CD4-positive, alpha-beta T cell treated with Interleukin-4 for 1 hour (primary cell): ENCODE measurements at places on chromosomes 13 and 19.
A peak's percentile ranks its signal among the peaks of the same experiment; 100 is the strongest.

- no peak for DNase-seq
Measured at GRCh38 chr13:60453490-60453889, 56.5 kb downstream of the TDRD3 start.

DNA sequence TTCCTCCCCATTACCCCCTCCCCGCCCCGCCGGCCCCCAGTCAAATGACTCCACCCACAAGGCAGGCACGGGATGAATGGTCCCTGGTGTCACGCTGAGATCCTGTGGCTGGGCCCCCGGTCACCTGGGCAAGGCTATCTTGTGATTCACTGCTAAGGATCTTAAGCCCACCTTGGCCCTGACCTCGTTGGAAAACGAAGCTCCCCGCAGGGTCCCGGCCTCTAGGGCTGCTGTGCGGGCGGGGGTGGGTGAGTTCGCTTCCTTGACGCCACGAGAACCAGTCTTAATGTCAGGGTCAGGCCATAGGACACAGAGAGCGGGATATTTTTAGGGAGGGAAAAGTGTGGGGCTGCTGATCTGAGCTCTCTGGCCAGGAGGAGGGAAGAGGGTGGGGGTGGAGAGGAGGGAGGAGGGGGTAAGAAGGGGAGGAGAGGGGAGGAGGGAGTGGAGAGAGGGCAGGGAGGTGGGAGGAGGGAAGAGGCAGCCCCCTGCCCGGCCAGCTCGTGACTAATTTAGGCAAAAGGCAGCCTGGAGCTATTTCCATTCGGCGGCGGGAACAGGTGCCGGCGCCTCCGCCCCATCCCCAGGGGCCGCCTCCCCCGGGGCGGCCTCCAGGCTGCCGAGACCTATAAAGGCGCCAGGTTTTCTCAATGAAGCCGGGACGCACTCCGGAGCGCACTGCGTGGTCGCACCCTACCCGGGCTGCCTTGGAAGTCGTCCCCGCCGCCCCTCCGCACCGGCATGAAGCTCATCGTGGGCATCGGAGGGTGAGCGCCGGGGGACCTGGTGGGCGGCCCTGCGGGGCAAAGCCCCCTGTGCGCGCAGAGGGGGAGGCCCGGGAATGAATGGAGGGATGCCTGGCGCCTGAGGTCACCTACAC, at the start of gene NMRK2:
Gene NMRK2, plus strand, starts transcription at position 139 of the 880 bp plus-strand sequence. Its CDS starts 603 bp downstream, at position 742.
- no peak for DNase-seq

GRCh38 chr13:43107780-43108179, 84.4 kb downstream of the DNAJC15 start:
- no peak for DNase-seq

DNA sequence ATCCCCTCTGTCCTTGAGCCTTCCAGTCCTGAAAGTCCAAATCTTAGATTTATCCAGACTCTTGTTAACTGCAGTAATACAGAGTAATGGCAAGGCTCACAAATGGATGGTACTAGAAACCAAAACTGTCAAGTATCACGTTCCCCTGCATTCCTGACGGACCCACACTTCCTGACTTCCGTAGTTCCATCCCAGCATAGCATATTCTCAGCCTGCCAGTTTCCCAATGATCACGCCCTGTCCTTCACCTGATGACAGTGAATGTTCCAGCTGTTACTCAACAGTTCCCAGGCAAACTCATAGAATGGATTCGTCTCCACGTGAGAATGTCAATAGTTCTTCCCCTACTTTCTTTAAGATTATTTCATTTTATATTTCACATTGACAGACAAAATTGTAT, 33.6 kb downstream of the SLC7A1 start:
- DNase-seq: no peak

DNA sequence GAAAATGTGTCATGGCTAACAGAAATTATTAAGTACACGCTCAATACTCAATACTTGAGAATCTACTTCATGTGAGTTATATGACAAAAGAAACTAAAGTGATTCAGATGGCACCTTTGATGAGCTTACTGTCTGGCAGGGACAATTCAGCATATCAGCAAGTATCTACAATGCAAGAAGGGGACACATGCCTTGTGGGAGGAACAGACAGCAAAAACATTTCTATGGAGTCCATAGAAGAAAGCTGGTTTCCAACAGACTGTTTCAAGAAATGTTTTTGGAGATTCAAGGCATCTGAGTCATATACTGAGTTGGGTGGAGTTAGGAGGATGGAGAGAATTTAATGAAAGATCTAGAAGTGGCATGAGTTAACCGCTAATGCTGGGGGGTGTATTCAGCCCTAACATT, 54.7 kb downstream of the MBNL2 start:
- DNase-seq: no peak

- DNase-seq: peak; percentile 58
Measured at GRCh38 chr13:24280720-24281119, 28.7 kb upstream of the C1QTNF9 start.

DNA sequence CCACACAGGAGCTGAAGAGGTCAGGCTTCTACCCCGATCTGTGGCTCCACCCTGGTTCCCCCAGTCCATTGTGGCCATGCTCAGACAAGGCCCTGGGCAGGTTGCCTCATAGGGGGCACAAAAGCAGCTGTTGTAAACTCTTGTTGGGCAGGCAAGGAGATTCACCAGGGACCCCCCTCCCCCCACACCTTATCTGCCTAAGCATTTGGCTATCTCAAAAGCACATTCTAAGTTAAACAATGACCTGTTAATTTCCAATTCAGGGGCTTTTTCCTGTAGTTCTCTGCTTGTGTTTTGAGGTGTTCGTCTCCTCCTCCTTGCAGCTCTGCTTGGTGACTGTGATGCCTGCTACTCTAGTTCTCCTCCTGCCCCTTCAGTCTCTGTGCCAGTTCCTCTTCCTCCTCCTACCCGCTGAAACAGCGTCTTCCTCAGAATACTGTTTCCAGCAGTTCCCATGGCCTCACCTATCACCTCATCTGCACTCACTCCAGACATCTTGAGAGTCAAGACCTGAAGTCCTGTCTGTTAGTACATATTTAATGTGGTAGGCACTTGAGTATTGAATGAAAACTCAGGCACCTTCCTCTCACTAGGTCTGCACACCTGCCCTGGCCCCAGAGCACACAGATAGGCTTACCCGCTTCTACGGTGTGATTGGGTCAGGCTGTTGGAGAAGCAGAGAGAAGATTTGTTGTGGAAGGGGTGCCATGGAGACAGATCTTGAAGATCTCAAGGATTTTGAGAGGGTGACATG, 31.7 kb downstream of the SPATA13 start:
- no peak for DNase-seq
